ENCODE measurements at places on chromosomes 5 and 9. TPM values are rescaled to one million over a fixed set of nuclear protein-coding genes. Genes with fewer than 3 reads are reported as not detected.
A peak's percentile ranks its signal among the peaks of the same experiment; 100 is the strongest.

Gene CD14
- 10.7 TPM for total RNA-seq

Gene TSPAN17
- 36.5 TPM for total RNA-seq

Gene PCDHGB1
- 1.1 TPM for total RNA-seq

DNA sequence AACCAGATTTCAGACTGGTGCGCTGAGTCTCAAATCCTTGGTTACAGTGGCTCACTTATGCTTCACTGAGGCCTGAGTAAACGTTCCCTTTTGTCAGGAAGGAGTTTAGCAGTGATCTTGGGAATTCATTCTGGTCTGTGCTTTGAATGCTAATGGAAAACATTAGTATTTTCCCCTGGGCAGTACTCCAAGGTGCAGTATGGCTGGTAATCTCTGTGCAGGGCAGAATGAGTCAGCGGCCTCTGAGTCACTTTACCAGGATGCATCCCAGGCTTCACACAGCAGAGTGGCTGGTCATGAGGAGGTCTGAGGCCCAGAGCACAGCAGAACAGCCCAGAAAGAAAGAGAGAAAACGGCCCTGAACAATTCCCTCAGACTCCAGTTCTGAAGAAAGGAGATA lies 54.0 kb downstream of the PCA3 start:
- DNase-seq = peak; percentile 97

- DNase-seq = peak; percentile 98
Observed at GRCh38 chr9:92669890-92670708, at the start of gene IPPK. Gene IPPK, minus strand, starts transcription at chr9:92670131. Its CDS starts 143 bp downstream, at chr9:92669988.

DNA sequence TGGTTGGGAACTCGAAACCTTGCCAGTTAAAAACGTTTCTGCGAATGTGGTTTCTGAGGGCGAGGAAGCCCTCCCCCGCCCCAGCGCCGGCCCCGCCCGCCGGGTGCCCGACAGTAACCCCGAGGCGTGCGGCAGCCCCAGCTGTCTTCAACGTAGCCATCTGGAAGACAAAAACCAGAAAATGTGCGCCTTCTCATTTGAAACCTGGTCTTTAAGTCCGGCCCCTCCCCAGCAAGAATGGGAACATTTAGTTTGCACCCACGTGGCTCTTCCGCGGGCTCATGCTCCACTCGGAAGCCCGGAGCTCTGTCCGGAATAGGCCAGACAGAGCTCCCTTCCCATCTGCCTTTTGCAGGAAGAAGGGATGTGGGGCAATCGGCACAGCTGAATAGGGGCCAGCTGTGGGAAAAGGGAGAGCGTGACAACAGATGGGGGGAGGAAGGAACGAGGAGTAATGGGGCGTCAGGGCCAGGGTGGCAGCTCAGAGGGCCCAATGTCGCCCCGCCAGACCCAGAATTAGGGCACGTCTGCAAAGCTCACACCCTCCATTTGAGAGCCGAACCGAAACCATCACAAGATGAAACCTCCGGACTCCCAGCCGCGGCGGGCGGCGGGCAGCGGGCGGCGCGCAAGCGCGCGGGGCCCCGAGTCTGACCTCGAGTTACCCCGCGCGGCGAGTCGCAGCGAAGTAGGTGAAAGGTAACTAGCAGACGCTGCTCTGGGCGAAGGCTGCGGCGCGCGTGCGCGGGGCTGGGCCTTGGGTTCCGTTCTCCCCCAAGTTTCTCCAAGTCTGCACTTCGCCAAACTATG lies 63.4 kb upstream of the ABCA1 start:
- DNase-seq = peak; percentile 75

Gene GFI1B
- total RNA-seq = not detected

GRCh38 chr5:112419164-112419985 lies at the start of gene EPB41L4A:
Gene EPB41L4A, minus strand, starts transcription at chr5:112419277. Its CDS starts 238 bp downstream, at chr5:112419039.
- DNase-seq = peak; percentile 63

DNA sequence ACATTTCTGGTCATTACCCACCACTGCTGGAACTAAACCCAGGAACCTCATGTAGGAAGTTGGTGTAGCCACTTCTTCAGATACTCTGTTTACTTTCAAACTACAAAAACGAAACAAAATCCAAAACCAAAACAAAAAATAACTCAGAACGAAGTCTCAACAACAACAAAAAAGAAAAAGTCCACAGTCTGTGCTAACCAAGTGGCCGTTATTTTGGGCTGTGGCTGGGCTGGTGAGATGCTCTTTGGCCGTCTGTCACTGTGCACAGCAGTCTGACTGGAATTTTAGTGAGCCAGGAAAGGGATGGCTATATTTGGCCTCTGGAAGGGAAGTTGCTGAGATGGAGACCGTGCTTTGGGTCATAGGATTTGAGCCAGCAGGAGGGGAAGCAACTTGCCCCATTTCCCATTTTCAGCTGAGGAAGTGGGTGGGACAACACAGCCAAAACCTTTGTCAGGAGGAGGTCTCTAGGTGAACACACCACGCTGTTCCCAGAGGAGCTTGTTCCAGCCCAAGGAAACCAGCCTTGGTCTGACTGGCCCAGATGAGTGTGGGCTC lies 334.1 kb downstream of the ZSWIM6 start:
- DNase-seq = no peak

DNA sequence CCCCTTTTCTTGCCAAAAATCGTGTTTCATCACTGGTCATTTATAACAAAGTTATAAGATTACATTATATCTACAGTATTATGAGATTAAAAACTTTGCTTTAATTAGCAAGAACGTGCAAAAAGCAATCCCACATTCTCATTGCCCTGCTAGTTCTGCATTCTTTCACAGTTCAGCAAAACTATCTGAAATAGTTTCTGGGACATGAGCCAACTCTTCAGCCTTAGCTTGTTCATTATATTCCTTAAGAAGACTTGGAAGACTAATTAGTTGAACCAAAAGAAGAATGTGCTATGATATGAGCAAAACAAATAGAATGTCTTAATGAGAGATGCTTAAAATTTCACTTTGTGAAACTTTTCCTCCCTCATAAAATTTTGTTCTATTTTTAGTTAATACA lies 76.7 kb downstream of the ITGA1 start:
- no peak for DNase-seq

GRCh38 chr9:74083681-74084433 lies 413.3 kb upstream of the RORB start:
- no peak for DNase-seq

GRCh38 chr5:30279237-30279636 lies 914.2 kb upstream of the CDH6 start:
- no peak for DNase-seq

DNA sequence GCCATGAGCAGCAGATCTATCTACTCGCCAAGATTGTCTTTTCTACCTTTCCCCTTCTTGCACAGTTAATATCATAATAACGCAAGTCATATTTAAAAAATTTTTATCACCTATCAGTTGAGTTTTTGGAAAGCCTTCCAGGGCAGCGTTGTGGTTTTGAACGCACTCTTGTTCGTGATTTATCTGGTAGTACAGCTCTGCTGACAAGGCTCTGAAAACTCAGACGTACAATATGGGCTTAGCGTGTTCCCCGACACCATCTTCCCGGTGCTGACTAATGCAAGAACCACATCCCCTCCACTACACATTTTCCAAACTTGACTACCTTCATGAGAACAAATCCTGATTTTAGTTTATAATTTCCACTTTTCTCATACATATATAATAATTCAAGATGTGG lies 1.6 kb upstream of the NFIL3 start:
- no peak for DNase-seq

DNA sequence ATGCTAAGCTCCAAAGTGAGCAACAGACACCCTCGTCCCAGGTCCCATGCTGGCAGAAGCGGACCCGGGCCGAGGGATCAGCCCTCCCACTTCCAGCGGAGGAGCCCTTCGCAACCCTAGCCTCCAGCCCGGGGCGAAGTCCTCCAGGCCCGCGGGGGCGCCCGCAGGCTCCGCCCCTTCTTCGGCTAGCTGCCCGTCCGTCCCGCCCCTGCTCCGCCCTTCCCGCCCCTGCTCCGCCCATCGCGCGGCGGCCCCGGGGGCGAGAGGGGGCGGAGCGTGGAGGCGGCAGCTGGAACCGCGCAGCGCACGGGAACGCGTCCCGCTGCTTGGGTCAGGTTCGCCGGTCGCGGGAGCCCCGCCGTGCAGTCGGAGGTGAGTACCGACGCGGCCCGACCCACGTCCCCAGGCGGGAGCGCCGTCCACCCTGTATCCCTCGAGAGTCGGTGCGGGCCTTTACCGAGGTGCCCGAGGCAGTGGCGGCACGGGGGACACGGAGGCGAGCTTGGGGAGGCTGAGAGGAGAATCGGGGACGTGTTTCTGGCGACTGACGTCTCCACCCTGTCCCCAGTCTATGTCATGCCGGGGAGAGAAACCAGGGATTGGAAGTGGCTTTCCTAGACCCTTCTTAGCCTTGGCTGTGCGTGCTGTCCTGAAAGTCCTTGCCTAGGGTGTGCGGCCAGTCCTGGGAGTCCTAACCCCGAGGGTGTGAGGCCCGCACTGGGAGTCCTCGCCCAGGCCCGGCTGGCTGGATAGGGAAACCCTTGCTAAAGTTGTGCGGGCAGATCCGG lies at the start of gene ACO1:
Gene ACO1, plus strand, starts transcription at position 280 of the 788 bp plus-strand sequence. CDS start 20,864 bp downstream, outside the sequence.
- peak; percentile 88 for DNase-seq

DNA sequence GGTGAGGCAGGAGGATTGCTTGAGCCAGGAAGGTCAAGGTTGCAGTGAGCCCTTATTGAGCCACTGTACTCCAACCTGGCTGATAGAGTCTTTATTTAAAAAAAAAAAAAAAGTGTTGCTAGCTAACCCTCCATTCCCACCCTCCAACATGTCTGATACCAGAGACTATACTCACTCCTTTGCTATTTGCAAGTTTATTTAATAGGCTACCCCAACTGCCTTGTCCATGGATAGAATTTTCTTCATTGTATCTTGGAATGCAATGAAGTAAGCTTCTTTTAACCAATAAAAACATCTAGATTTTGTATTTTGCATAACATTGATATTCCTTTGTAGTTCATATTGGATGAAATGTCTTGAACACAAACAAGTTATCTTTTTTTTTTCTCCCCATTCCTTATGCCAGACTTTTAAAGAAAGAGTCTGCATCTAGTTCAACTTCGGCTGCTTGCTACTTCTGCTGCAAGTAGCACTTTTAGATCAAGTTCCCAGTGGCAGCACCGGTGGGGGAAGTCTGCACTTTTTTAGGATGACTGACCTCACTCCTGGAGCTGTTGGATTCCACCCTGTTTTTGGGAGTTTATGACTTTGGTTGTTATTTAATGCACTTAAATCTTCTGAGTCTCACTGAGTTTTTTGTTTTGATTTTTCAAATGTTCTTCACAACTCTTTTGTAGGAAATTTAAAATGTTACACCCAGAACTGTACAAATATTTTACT lies 112.5 kb downstream of the UHRF2 start:
- DNase-seq = no peak

- no peak for DNase-seq
Observed at GRCh38 chr5:98750693-98751092, 22.8 kb upstream of the RGMB start.

GRCh38 chr9:81108821-81109220 lies 580.5 kb downstream of the TLE1 start:
- DNase-seq = no peak

- DNase-seq = no peak
Observed at GRCh38 chr5:108625654-108626053, 122.0 kb upstream of the FER start.

DNA sequence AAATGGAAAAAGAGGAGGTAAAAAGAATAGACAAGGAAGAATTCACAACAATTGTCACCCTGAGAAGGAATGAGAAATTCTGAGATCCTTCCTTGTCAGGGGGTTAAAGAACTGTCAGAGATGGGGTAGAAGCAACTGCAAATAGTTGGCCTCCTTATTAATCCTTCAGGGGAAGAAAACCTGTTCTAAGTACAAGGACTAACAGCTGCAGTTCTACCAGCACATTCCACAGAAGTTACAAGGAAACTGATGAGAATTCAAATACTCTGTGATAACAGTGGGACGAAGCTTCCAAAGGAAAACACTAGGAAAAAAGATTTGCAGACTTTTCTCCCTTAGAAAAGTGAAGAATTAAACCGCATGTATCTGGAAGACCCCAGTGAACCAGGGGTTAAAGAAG lies 93.7 kb downstream of the OR2K2 start:
- DNase-seq = no peak

DNA sequence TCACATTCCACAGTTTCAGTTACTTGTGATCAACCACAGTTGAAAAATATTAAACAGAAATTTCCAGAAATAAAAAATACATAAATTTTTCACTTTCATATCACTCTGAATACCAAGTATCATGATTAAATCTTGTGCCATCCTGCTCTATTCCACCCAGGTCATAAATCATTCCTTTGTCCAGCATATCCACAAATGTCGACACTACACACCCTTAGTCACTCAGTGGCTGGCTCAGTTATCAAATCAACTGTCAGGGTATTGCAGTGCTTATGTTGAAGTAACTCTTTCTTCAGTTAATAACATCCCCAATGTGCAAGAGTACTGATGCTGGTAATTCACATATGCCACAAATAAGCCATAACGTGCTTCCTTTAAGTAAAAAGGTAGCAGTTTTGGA lies 115.7 kb downstream of the FBXL17 start:
- DNase-seq = no peak

Gene PPP3R2
- total RNA-seq = not detected

DNA sequence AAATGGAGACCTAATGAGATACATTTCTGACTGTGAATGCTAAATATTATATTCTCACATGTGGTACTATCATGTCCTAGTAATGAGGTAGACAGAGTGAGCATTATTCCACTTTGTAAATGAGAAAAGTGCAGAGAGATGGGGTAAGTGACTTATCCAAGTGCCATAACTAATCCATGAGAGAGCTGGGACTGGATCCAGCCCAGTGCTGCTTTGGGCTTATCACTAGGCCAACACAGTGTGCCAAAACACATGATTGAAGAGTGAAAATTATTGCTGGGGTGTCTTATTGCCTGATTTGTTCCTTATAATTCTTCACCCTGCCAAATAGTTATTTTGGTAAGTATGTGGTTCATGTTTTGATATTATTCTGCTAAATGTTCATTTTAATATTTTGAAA lies 442.2 kb upstream of the GRAMD2B start:
- no peak for DNase-seq

Gene SPINK4
- not detected for total RNA-seq

GRCh38 chr5:166279828-166280227 lies 2011.6 kb upstream of the WWC1 start:
- no peak for DNase-seq

- DNase-seq = no peak
Observed at GRCh38 chr9:119781886-119782285, 412.7 kb upstream of the BRINP1 start.

GRCh38 chr9:72936679-72937078 lies 16.2 kb downstream of the ALDH1A1 start:
- DNase-seq = no peak

DNA sequence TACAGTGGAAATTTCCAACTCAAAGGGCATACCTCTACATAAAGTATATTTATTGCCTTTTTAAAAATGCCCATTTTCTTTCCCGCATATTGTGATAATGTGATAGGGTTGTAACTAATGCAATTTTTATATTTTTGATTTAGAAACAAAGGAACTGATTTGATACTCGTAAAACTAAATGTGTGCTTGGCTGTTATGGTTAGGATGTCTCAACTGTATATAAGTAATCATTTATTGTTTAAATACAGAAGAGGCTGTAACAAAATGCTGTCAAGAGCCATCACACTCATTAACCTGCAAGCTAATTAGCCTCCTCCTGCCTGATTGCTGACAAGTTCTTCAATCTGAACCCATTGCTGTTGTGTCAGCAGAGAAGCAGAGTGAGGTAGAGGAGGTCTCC lies 149.2 kb downstream of the PBX3 start:
- no peak for DNase-seq

Gene GLRA1
- total RNA-seq = not detected

GRCh38 chr5:38258319-38259061 lies at the start of gene EGFLAM:
Gene EGFLAM, plus strand, starts transcription at chr5:38258559. Its CDS starts 196 bp downstream, at chr5:38258755.
- no peak for DNase-seq

GRCh38 chr9:29981013-29981412 lies 2403.4 kb upstream of the ACO1 start:
- no peak for DNase-seq

Gene SLC1A3
- total RNA-seq = not detected

Gene NEUROG1
- total RNA-seq = not detected

All from dermis microvascular lymphatic vessel endothelial cell (primary cell).